ENCODE measurements at places on chromosomes 4 and X.

GRCh38 chrX:150219374-150220185 is 143.5 kb upstream of the MAMLD1 start:
- DNase-seq = no peak

DNA sequence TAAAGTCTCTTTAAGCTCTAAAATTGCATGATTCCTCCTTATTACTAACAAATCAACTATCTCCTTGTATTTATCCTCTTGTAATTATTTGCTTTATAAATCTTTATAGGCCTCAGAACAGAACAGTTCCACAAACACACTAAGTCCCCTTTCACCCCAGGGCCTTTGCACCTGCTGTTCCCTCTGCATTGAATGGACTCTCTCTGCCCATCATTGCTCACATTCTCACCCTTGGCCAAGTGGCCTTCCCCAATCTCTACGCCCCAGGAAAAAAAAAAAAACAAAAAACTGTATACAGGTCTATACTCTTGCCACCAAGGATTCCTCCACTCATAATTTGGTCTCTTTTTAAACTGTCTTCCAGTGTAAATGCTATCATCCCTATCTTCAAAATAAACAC is 53.7 kb downstream of the TEC start:
- no peak for DNase-seq

GRCh38 chr4:171896426-171896825 is 83.2 kb downstream of the GALNTL6 start:
- no peak for DNase-seq

DNA sequence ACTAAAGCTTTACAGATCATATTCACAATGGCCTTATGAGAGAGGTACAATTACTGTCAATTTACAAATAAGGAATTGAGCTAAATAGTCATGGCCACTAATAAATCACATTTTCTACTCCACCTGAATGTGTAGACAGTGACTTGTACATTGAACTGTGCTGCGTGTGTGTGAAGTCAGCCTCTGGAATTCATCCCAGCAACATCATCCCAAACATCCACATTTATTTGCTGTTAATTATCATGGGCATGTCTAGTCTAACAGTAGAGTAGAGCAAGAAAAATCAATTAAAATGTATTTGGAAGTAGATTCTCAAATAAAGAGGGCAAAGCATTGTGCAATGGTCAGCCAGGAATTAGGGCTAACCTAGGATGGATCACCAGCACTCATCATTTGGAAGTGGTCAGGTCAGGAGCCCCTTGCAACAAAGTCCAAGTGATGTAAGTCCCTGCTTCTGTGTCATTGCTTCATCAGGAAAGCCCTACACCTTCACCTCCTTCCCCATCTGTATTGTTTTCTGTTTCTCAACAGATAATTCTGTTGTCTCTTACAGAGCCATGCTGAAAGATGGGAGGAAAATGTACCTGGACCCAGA is 4.8 kb upstream of the PF4V1 start:
- no peak for DNase-seq

- DNase-seq = no peak
Measured at GRCh38 chrX:71923516-71923915, 12.9 kb downstream of the NHSL2 start.

- no peak for DNase-seq
Measured at GRCh38 chr4:138902705-138903104, 112.9 kb upstream of the NOCT start.

DNA sequence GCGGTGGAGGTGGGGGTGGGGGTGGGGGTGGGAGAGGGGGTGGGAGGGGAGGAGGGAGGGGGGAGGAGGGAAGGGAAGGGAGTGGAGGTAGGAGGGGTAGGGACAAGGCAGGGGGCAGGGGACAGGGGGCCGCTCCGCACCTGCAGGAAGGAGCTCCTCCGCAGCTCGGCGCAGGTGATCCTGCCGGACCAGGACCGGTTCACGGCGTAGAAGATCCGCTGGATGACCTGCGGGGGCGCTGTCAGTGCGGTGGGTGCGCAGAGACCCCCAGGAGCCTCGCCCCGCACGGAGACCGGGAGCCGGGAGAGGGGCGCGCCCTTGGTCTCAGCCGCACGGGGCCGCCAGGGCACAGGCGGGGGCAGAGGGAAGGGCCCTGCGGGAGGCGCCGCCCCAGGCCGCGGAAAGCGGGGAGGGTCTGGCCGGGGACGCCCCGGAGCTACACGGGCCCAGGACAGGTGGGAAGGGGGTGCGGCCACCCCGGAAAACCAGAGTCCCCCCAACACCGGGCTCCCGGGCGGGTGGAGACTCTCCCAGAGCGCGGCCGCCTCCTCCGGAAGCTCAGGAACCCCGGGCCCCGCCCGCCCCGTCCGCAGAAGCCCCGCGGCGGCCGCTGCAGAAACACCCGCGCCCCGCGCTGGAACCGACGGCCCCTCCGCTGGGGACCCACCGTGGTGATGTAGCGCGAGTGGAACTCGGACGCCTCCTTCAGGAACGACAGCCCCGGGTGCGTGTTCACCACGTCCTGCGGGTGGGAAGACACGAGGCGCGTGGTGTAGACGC is 27.6 kb upstream of the GTPBP6 start:
- DNase-seq = no peak

- DNase-seq = no peak
Measured at GRCh38 chr4:45580334-45580733, 543.5 kb downstream of the GABRG1 start.

DNA sequence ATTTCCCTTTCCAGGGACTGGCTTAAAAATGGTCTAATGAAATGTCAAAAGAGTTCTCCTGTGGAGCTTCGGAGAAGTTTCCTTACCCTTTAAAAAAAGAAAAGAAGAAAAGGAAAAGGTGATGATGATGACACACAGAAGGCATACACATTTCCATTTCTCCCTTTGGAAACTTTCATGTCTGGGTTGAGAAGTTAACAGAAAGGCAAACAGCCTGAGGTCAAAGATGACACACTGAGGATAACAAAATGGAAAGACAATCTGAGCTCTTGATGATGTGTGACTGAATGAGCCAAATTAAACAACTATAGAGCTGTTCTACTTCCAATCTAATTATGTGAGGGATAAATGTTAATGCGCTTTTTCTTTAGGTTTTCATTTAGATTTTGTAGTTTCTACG is 32.2 kb downstream of the NFXL1 start:
- no peak for DNase-seq

DNA sequence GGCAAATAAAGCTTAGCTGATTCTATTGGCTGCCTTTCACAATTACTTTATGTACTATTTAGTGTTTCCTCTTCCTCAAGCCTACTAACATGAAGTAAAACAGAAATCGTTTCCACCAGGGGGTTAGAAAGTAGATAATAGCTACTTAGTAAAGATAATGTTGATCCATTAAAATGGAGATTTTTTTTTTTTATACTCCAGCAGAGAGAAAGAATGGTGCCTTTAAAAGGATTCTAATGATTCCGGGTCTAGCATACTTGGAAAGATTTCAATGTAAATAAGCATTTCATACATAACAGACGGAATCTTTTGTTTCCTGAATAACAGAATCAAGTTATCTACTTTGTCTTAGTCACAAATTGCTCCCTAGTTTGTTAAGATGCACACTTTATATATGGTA is 37.1 kb downstream of the GK start:
- no peak for DNase-seq

GRCh38 chrX:41302370-41302769 is 31.6 kb upstream of the DDX3X start:
- no peak for DNase-seq

DNA sequence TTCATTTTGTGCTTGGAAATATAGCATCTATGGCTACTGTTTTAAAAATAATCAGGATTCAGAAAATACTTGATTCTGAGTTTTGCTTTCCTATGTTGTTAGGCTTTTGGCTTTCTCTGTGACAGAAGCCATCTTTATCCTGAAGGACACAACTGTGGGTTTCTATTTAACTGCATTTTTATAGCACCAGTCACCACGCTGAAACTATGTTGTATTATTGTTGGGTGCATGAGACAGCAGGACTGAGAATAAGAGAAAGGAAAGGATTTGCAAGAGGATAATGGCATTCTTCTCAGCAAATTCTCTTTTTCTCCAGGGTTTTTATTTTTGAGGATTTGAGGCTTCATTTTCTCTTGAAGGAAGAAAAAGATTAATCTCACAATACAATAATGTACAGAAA is 10.1 kb upstream of the NEUROG2 start:
- DNase-seq = no peak

- DNase-seq = no peak
Measured at GRCh38 chrX:19679787-19680186, 164.5 kb upstream of the MAP3K15 start.

GRCh38 chrX:139815771-139816170 is 107.8 kb upstream of the MCF2 start:
- DNase-seq = no peak

- DNase-seq = no peak
Measured at GRCh38 chr4:24219209-24219608, 329.4 kb upstream of the PPARGC1A start.

- DNase-seq = no peak
Measured at GRCh38 chr4:25013756-25014661, 16.7 kb downstream of the LGI2 start.

GRCh38 chr4:168592676-168593075 is 95.8 kb downstream of the PALLD start:
- no peak for DNase-seq
